ENCODE measurements at places on chromosomes 3 and 15.

- DNase-seq = no peak
These were observed 188.5 kb downstream of the ZNF621 start for GRCh38 chr3:40713306-40713705.

GRCh38 chr3:56787784-56788256 lies 13.9 kb downstream of the ARHGEF3 start:
- no peak for DNase-seq

- DNase-seq = no peak
These were observed 103.8 kb downstream of the RBMS3 start for GRCh38 chr3:29384640-29385039.

- no peak for DNase-seq
These were observed 953.1 kb downstream of the FHIT start for GRCh38 chr3:60298141-60298540.

DNA sequence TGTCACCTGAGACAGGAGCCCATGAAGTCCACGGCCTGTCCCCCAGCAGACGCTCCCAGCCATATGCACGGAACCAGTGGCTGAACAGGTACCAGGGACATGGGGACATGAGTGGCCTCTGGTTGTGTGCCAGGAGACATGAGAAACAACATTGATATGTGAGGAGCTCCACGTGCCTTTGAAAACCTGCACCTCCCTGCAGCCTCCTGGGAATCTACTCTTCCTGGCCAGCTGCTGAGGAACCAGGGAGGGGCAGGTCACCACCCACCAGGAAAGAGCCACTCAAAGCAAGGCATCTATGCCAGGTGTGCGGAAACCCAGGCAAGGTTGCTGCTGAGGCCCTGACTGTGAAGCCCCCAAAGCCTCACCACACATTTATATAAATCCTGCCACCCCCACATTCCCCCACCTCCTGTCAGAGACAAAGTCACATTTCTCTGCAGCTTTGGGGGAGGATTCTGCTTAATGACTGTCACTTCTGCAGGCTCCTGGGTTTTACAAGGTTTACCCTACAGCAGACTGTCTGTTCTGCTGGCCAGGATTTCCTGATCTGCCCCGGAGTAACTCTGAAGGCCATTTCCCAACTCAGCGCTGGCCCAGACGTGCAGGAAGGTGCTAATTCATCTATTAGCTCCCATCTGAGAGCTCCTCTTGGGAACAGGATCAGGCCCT lies 110.8 kb downstream of the ADCY5 start:
- DNase-seq = no peak

Measured in CD14-positive monocyte (primary cell).